Activated naive CD4-positive, alpha-beta T cell treated with Interleukin-2 at 50 U/mL for 16 hours (primary cell): ENCODE measurements at places on chromosomes 2 and 18.

- no peak for DNase-seq
Measured at GRCh38 chr2:23620841-23621341, 235.9 kb downstream of the KLHL29 start.

DNA sequence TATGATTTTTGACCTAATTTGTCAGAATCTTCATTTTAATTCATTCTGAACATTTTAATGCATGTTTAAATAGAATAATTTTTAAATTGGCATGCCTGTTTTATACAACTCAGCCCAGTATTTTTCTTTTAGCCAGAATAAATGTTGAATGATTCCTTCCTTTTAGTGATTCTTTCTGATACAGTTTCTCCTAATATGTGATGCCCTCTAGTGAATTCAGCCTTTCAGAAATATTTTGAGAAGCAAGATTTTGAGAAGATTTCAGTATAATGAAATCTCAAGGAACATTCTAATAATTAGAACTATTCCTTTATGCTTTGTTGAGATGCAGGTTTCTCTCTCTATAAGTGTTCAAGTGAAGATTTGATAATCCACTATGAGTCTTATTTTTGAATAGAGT lies 28.5 kb downstream of the LCLAT1 start:
- no peak for DNase-seq

- DNase-seq = no peak
Measured at GRCh38 chr2:174477759-174478158, 9.1 kb downstream of the GPR155 start.

DNA sequence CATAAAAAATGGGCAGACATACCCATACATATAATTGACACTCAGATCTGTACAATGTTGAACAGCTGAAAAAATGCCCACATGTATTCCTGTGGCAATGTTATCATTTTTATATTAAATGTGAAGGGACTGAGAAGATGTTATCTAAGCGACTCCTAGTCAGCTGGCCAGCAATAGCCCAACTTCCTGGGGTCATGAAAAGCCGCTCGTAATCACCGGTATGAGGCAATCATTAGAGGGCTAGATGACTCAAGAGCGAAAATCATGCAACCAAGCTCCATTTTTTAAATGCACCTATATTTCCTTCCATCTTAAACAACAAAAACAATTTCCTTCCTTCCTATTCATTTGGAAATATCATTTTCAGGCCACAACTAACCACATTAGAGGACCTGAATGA lies 274.6 kb upstream of the CCDC68 start:
- DNase-seq = no peak

DNA sequence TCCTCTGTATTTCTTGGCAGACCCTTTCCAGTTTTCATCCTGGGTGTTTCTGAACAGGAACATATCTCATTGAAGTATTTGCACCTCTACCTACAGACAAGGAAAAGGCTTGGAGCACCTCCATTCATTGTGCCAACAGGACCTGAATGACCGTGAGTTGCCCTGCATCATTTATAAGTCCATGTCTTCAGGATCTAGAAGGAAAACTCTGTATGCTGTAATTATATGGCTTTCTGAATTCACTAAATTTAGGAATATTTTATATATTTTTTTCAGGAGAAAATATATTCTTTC lies 402.3 kb upstream of the SLC14A2 start:
- no peak for DNase-seq

- no peak for DNase-seq
Measured at GRCh38 chr2:119408221-119408619, 23.4 kb upstream of the TMEM37 start.
